Activated T-cell treated with anti-CD3 and anti-CD28 coated beads for 1 hour (primary cell): ENCODE measurements at places on chromosomes 6 and 20.

DNA sequence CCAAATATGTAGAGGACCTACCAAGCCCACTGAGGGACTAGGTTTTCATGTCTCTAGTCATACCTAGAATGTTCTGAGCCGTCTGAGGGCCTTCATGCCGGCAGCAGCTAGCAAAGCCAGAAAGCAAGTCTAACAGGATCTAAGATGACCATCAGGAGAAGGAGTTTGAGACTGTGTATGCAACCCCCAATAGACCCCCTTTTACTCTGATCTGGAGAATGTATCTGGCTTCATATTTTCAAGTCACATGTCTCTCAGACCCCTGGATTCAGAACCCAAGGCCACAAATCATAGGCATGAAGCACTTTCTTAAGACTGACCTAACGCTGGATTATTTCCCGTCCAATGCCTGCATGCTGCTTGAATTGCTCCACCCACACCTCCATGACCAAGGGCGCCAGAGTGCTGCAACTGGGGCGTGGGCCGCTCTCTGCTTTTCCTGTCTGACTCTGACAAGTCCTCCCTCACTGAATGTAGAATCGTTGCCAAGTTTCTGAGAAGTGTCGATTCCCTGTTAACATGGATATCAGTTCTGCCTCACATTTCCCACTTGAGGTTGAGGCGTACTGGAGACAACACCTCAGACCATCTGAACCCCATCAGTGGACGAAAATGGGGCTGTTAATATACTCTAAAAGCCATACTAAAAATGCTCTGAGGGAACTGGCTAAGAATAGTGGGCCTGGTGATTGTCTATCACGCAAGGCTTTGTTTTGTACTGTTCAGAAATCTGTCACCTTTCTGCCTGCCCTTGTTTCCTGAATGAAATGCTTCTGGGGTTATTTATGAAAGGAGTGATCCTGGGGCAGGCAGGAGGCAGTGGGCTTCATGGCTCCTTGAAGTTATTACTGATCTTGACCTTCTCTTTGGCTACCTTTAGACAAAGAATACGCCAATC is 23.9 kb upstream of the ASXL1 start:
- DNase-seq = peak; percentile 12

GRCh38 chr6:166419286-166419685 is 36.5 kb upstream of the MPC1 start:
- DNase-seq = no peak

GRCh38 chr6:7241709-7242645 is 71.0 kb downstream of the SSR1 start:
- no peak for DNase-seq

DNA sequence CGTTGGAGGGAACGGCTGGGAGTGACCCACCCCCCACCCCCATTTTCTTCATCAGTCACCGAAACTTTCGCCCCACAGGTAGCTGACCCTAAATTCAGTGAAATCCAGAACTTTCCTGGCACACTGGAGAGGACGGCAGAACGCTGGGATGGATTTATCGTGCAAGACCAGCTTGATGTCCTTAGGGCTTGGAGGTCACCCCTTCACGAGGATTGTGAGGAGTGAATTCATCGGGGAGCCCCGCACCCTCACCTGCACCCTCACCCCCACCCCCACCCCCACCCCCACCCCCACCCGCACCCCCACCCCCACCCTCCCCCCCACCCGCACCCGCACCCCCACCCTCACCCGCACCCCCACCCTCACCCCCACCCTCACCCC is 13.3 kb upstream of the TCFL5 start:
- DNase-seq = no peak

- no peak for DNase-seq
Observed at GRCh38 chr20:52201395-52201794, 9.8 kb upstream of the ZFP64 start.

GRCh38 chr20:37319151-37319671 is 26.7 kb upstream of the SRC start:
- no peak for DNase-seq

- DNase-seq = no peak
Observed at GRCh38 chr6:2783188-2783963, 18.2 kb downstream of the WRNIP1 start.

DNA sequence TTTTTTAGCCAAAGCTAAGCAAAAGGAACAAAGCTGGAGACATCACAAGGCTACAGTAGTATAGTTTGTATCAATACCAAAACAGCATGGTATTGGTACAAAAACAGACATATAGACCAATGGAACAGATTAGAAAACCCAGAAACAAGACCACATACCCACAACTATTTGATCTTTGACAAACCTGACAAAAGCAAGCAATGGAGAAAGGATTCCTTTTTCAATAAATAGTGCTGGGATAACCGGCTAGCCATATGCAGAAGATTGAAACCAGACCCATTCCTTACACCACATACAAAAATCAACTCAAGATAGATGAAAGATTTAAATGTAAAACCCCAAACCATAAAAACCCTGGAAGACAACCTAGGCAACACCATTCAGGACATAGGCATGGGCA is 5.0 kb downstream of the RFPL4B start:
- DNase-seq = no peak
